ENCODE measurements at places on chromosomes 1 and 21.

DNA sequence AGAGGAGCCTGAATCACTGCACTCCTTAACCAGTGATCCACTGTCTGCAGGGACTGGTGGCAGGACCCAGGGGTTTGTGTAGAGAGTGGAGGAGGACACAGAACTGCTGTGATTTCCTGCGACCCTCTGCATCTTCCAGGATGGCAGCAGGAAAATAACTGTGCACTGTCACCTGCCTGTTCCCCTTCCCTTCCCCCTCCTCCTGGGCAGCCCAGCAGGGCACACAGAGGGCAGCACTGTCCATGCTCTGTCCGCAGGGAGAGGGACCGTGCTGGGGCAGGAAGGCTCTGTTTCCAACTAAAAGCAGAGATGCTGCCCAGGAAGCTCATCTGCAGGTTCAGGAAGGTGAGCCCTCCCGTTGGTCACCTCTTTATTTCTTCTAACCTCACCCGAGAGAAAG, 168.7 kb downstream of the ZBTB18 start:
- no peak for DNase-seq

- DNase-seq, result no peak
Observed at GRCh38 chr1:35345439-35345981, 77.0 kb downstream of the ZMYM4 start.

- no peak for DNase-seq
Observed at GRCh38 chr21:42158846-42159245, 60.1 kb upstream of the ABCG1 start.

DNA sequence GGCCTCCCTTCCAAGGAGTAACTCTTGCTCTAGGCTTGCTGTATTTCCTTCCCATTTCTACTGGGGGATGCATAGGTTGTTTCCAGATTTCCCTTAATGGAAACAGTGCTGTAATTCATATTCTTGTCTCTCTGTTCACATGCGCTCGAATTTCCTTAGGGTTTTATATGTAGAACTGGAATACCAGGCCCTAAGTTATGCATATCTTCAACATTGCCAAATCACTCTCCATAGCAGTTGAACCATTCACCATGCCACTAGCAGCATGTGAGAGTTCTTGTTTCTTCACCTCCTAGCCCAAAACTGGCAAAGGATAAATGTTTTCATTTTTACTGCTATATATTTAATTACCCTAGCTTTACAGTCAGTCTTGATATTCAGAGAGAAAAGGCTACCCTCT, 12.8 kb downstream of the MAP10 start:
- DNase-seq, result no peak

GRCh38 chr21:42161956-42162681, 56.8 kb upstream of the ABCG1 start:
- no peak for DNase-seq

- DNase-seq, result no peak
Observed at GRCh38 chr1:67749844-67750690, 65.1 kb downstream of the GADD45A start.

- no peak for DNase-seq
Observed at GRCh38 chr1:230517786-230518185, 91.7 kb upstream of the PGBD5 start.

DNA sequence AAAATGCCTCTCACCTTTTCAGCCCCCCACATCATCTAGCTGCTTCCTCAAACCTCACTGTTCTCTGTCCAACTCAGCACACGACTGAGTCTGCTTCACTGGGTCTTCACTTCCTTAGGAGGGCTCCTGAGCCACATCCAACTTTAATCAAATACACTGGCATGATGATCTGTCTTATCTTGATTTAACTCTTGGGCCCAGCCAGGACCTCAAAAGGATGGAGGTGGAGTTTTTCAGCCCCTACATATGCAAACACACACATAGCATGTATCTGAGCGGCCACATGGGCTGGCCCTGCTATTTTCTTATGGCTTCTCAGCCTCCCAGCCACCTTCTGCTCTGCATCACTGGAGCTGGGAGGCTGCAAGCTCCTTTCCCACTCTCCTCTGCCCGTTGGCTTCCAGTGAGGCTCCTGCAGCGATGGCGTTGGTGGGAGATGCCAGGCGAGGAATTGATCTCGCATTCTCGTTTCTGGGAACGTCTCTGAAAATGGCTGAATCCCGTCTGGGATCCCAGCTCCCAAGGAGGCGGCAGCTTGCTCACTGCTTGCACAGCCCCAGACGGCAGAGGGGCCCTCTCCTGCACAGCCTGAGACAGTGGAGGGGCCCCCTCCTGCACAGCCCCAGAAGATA, 1.8 kb upstream of the PRXL2B start:
- no peak for DNase-seq

GRCh38 chr1:193674292-193674944, 488.0 kb upstream of the B3GALT2 start:
- no peak for DNase-seq

GRCh38 chr1:33256471-33257206, at the start of gene ZNF362:
ZNF362 (plus strand) TSS chr1:33256492; CDS start chr1:33270575, 14,083 bp downstream.
- DNase-seq, result peak; percentile 87

DNA sequence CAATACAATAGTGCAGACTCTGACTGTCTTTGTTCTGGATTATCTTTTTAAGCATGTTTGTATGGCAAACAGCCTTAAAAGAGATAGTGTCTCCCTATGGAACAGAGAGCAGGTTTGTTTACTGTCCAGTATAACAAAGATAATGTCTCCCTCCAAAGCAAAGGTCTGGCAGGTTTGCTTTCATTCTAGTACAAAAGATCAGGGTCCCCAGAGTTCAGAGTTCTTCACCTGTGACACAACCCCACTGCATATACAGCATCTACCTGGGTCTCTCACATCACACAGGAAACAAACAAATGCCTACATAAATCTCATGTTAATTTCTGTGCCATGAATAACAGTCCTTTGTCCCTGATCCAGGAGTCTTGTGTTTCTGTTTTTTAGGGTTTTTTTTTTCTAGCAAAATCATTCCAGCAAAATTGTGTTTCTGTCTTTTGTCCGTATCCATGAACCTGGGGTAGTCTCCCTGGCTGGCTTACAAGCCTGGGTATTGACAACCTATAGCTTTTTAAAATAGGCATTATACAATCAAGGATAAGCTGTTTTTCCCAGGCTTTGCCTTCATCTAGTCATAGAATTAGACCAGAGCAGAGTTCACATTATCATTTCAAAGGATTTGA, 89.4 kb upstream of the PTBP2 start:
- no peak for DNase-seq

DNA sequence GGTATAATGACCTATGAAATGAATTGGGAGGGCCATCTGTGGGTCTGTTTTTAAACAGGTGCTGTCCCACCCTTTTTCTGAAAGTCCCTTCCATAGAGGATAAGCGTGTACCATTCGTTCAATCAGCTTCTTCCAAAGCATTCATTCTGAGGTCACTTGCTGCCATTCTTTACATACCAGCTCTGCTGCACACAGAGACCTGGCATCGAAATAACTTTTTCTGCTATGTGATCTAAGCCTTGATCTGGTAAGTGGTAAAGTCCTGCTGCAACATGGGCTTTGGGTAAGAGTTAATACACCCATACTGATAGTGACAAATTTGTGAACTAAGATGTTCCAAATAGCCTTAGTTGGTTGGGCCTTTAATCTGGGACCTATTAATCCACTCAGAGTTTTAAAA, 38.9 kb downstream of the DR1 start:
- no peak for DNase-seq

DNA sequence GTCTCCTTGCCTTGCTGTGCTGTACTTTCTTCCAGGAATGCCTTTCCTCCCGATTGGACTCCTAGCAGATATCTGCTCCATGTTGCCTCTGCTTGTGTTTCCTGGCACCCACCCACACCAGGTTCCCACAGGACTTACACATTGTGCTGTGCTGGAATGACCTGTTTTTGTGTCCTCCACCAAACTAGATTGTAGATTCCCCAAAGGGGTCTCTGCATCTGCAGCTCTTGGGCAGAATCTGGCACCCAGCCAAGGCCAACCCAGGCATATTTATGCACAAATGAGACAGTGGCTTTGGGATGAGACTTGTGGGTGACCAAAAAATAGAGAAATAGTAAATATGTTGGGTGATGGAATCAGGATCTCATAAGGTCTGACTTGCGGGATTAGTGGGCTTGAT, 278.2 kb downstream of the RRAGC start:
- DNase-seq, result no peak

DNA sequence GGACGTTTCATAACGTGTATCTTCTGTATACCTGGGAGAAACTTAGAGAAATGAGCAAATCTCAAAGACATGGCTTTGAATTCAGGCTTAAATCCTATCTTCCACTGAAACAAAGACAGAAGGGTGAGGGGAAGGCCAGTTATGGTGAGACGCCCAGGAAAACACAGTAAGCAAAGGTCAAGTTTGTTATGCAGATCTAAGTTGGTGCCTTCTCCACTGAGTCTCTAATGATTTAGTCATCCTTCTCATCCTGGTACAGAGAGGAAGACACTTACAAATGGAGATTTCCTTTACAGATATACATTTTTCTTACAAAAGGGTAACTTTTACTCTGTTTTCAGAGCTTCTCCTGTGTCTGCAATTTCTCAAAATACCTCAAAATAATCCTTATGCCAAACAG, 64.4 kb downstream of the MAP3K7CL start:
- no peak for DNase-seq

DNA sequence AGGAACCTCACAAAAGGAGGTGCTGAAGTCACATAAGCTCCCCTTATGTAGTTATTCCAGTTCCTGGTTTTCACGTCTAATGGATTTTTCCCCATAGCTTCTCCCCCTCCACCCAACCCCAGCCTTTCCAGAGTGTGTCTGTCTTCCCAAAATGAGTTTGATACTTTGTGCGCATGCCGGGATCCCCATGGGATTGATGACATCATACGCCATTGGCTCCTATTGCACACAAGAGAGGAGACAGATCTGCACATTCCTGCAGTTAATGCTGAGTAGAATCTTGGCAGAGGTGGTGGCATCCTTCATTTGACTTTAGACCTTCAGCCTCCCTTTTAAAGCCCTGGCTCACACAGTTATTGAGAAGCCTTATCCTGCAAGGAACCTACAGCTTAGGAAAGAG, 71.4 kb downstream of the DDR2 start:
- no peak for DNase-seq

DNA sequence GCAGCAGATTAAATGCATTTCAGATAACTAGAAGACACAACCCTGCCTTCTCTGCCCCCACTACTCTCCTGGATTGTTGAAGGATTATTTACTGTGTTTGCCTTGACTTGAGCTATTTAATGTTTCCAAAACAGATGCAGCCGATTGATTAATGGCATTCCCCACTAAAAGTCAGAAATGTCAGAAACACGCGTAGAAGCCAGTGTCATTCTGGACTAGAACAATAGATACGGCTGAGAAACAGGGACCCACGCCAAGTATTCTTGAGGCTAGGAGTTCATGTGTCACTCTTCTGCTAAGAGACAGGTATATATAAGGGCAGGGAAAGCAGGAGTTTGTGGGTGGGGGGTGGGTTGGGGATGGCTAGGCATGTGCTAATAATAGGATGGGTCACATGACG, 366.7 kb upstream of the PROX1 start:
- DNase-seq, result no peak

DNA sequence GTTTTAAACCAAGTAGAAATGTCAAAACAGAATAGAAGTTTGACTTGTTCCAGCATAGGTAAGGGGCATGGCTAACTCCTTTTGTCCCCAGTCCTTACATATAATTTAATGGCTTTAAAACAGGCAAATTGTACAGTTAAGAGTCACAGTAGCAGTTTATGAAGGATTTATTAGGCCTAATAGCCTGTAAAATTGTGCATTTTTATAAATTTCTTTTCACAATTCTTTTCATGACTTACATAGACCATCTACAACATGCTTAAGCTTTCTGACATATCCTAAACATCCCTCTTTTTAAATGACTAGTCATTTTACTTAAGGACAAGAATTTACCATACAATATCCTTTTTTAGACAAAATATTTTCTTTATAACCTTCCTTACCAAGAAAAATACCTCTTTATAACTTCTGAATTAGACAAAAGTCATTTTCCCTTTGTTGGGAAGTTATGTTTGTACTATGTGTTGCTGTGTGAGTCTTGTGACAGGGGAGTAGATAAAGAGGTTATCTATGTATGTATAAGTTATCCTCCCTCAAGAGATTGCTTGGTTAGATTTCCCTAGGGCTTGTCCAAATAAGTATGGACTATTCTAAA, 34.5 kb upstream of the SLC5A9 start:
- DNase-seq, result no peak

DNA sequence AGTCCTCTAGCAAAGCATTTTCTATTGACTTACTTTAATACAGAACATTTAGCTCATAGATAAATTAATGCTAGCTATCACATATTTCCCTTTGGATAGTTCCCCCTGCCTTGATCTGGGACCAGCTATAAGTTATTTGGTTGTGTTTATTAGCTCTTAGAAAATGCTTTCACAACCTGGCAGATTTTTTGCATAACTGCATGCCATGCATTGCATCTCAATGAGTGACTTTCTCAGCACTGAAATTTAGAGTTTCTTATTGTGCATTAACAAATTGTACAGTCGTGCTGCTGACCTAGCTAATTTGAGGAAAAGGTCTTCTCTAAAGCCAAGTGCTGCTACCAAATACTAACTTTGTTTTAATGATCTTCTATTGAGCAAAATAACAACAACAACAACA, 164.8 kb downstream of the PLPPR5 start:
- DNase-seq, result no peak

GRCh38 chr1:56491441-56491840, 87.9 kb downstream of the PLPP3 start:
- DNase-seq, result no peak

- no peak for DNase-seq
Observed at GRCh38 chr1:21645550-21645949, 23.6 kb downstream of the RAP1GAP start.

Data from GM19239 (cell line).